ENCODE measurements at places on chromosomes 2 and 18. TPM values are rescaled to one million over a fixed set of nuclear protein-coding genes. Genes with fewer than 3 reads are reported as not detected.

The RTP5 gene
- polyA plus RNA-seq: not detected

The PNO1 gene
- polyA plus RNA-seq: 21.0 TPM

The SUMO1 gene
- 254 TPM for polyA plus RNA-seq

DNA sequence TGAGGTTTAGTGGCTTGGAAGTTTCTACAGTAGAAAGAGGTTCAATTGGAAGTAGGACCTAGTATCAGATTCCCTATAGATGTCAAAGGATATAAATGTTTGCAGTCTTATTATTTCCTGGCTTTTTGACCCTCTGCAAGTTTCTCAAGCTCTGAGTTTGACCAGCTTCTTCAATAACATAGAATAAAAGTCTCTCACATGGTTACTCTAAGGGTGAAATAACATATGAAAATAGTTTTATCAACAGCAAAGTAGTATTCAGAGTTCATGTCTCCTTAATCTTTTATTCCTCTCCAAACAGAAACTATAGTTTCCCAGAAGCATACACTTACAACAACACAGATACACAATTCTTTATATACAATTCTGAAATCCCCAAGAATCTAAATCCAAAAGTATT is 132.9 kb upstream of the RND3 start:
- no peak overlapping the region for H3K4me3 ChIP-seq
- no peaks in the 10 kb centered on the region for H3K36me3 ChIP-seq
- DNase-seq: no peak
- no peak overlapping the region for H3K27ac ChIP-seq
- no peaks in the 10 kb centered on the region for H3K27me3 ChIP-seq
- H3K4me1 ChIP-seq: no peaks in the 10 kb centered on the region

- H3K27me3 ChIP-seq: peaks cover 15% of the 10 kb centered on the region
- H3K4me1 ChIP-seq: no peaks in the 10 kb centered on the region
- no peak overlapping the region for H3K27ac ChIP-seq
- DNase-seq: no peak
Observed at GRCh38 chr2:23380562-23381065, 4.4 kb upstream of the KLHL29 start.

- no peak overlapping the region for H3K27ac ChIP-seq
- peaks cover 2% of the 10 kb centered on the region for H3K27me3 ChIP-seq
- H3K36me3 ChIP-seq: no peaks in the 10 kb centered on the region
- no peak overlapping the region for H3K4me3 ChIP-seq
- DNase-seq: no peak
- H3K4me1 ChIP-seq: no peaks in the 10 kb centered on the region
Observed at GRCh38 chr18:10386956-10387355, 67.5 kb upstream of the APCDD1 start.

- H3K36me3 ChIP-seq: no peaks in the 10 kb centered on the region
- no peaks in the 10 kb centered on the region for H3K27me3 ChIP-seq
- no peak for DNase-seq
- no peak overlapping the region for H3K4me3 ChIP-seq
Observed at GRCh38 chr2:27809761-27810241, 38.3 kb downstream of the MRPL33 start.

GRCh38 chr2:109663721-109664120 is 49.6 kb downstream of the SOWAHC start:
- no peak overlapping the region for H3K27ac ChIP-seq
- no peak overlapping the region for H3K4me3 ChIP-seq
- H3K27me3 ChIP-seq: peaks cover 7% of the 10 kb centered on the region
- no peak for DNase-seq

GRCh38 chr2:122507261-122507660 is 751.8 kb downstream of the TSN start:
- no peaks in the 10 kb centered on the region for H3K36me3 ChIP-seq
- no peak overlapping the region for H3K4me3 ChIP-seq
- DNase-seq: no peak
- no peaks in the 10 kb centered on the region for H3K27me3 ChIP-seq
- no peak overlapping the region for H3K27ac ChIP-seq
- H3K4me1 ChIP-seq: no peaks in the 10 kb centered on the region

- no peaks in the 10 kb centered on the region for H3K36me3 ChIP-seq
- H3K27me3 ChIP-seq: no peaks in the 10 kb centered on the region
- no peak for DNase-seq
- no peaks in the 10 kb centered on the region for H3K4me1 ChIP-seq
- no peak overlapping the region for H3K4me3 ChIP-seq
- H3K27ac ChIP-seq: no peak overlapping the region
Observed at GRCh38 chr2:76998704-76999103, 523.5 kb downstream of the LRRTM4 start.

All from CD4-positive, CD25-positive, alpha-beta regulatory T cell (primary cell).